ENCODE measurements at places on chromosomes 2 and 18.

- no peak for DNase-seq
Measured at GRCh38 chr2:233643128-233643527, 6.9 kb downstream of the UGT1A10 start.

- DNase-seq, result no peak
Measured at GRCh38 chr18:28372186-28372585, 195.3 kb upstream of the CDH2 start.

- DNase-seq, result no peak
Measured at GRCh38 chr18:1663879-1664705, 759.4 kb downstream of the ADCYAP1 start.

- no peak for DNase-seq
Measured at GRCh38 chr18:78160961-78161656, 818.5 kb upstream of the SALL3 start.

DNA sequence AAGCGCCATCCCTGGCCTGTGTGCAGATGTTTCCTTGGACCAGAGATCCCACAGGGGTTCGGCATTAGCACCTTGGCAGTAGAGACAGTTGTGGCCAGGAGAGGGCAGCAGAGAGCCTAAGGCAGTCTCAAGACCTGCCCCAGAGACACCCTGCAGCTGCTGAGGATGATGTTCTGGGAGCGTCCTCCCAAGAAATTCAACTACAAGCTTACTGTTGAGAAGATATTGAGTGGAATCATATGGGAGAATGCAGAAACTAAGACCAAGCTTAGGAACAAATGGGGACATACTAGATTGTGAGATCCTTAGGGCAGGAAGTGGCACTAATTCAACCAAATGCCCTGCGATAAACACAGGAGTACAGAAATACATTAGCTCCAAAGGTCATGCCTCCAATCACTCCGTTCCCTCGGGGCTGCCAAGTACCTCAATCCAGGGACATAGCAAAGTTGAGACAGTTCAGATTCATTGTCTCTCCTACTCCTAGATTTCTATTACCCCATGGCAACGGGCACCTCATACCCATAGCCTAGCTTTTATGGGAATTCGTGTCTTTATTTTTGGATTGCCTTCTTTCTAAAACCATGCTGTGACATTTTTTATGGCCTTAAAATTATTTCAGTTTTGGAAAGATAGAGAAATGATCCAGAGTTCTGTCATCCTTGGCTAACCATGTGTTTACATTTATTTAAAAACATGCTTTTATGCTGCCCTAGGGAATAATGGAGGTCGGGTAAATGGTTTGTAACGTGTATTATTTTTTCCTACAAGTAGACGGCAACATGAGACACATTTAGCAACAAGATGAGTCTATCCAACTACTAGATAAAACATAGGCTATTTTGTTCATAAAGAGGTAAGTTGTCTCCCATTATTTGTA lies 2.2 kb upstream of the ERMN start:
- peak; percentile 88 for DNase-seq

DNA sequence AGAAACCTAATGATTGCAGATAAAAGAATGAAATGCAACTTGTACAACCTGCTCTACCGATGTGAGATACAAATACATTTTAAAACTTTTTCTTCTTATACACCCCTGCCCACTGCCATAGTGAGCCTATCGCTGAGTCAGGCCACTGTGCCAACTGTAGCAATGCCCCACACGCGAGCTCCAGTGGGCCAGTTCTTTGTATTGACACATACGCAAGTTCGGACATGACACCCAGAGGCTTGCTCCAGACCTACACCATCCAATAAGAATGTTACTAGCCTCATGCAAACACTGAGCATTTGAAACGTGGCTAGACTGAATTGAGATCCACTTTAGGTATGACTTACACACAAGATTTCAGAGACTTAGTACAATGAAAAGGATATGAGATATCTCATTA lies 340.1 kb downstream of the ARHGAP15 start:
- DNase-seq, result no peak

GRCh38 chr2:47222826-47223554 lies 67.9 kb upstream of the STPG4 start:
- DNase-seq, result no peak

- no peak for DNase-seq
Measured at GRCh38 chr2:20468549-20469500, 22.0 kb downstream of the RHOB start.

- DNase-seq, result no peak
Measured at GRCh38 chr2:66186537-66186936, 248.4 kb upstream of the MEIS1 start.

GRCh38 chr2:170147576-170147975 lies 30.4 kb upstream of the MYO3B start:
- DNase-seq, result no peak

DNA sequence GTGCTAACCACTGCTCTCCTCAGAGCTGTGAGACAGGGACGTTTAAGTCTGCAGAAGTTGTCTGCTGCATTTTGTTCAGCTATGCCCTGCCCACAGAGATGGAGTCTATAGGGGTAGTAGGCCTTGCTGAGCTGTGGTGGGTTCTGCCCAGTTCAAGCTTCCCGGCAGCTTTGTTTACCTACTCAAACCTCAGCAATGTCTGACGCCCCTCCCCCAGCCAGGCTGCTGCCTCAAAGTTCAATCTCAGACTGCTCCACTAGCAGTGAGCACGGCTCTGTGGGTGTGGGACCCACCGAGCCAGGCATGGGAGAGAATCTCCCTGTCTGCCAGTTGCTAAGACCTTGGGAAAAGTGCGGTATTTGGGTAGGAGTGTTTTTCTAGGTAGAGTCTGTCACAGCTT lies 387.8 kb upstream of the SLC39A10 start:
- DNase-seq, result no peak

GRCh38 chr2:124289615-124290014 lies 264.5 kb downstream of the CNTNAP5 start:
- no peak for DNase-seq

GRCh38 chr18:44786688-44787087 lies 106.0 kb downstream of the SETBP1 start:
- peak; percentile 2 for DNase-seq

- no peak for DNase-seq
Measured at GRCh38 chr2:160014227-160014626, 48.2 kb downstream of the PLA2R1 start.

- no peak for DNase-seq
Measured at GRCh38 chr2:172751564-172751963, 15.9 kb downstream of the RAPGEF4 start.

- no peak for DNase-seq
Measured at GRCh38 chr2:219508971-219509779, 5.1 kb upstream of the ASIC4 start.

DNA sequence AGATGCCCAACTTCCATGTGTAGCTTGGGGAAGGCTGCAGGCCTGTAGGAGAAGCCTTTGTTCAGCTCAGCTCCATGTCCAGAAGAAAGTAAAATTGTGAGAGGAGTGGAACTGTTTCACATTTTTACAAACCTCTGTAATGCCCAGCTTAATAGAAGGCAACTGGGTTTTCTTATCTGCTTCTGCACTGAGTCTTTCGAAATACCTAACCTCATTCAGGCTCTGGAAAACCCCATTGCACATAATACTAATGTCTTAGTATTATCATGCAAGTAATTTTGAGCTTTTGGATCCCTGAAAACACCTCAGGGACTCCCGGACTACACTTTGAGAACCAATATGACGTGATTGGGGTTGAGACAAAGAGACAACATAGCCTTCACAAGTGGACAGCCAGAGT lies 5.8 kb downstream of the SMIM21 start:
- DNase-seq, result no peak

GRCh38 chr2:142031656-142032055 lies 99.2 kb downstream of the LRP1B start:
- no peak for DNase-seq

DNA sequence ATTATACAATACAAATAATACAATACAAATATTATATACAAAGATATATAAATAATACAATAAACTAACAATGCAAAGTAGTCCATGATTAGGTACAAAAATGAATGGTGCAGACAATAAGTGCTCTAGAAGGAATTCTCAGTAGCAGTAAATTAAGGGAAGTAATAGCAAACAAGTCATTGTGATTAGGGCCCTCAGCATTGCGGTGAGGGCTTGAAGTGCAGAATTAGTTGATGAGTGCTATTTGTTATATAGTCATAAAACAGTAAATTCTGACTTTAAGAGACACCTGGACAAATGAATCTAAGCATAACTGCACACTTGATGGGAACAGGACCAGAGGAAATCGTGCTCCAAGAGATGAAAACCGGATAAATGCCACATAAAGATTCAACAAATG lies 74.9 kb downstream of the ANKRD44 start:
- DNase-seq, result no peak

DNA sequence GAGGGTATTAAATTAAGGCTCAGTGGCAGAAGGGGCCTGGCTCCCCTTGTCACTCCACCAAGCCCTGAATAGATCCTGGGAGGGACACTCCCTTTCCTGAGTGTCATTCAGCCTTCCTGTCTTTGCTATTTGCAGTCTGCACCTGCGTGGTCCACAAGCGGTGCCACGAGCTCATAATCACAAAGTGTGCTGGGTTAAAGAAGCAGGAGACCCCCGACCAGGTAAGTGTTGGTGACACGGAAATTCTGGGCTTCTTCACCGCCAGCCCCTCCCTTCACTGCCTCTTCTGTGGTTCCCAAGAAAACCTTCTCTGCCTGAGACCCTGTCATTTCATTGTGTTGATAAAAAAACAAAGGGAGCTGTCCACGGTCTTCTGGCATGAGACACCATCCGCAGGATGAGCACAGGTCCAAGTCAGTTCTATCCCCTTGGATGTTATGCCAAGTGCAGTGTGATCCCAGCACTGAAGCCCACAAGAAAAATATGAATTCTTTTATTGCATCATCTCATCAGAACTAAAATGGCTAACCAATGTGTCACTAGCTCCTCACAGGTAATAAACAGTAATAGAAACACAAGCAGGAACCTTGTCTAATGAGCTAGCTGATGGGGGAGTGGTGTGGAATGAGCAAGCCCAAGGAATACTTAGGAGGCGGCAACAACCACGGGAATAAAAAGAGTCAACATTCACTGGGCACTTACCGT lies 316.9 kb upstream of the EPAS1 start:
- no peak for DNase-seq

DNA sequence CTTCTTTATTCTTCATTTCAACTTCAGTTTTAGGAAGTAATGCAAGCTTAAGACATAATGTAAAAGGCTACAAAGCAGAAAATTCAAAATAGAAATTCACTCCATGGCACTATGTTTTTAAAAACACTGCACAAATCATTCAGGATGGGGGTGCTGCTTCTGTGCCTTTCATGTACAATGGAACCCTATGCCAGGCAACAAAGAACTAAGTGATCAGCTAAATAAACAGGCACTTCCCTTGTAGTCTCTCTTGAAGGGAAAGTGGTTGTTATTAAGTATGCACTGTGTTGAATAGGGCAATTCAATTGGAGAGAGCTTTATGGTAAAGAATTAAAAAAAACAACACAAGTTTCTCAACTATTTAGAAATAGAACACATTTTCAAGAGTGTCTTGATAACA lies 10.9 kb upstream of the ERBB4 start:
- DNase-seq, result no peak

DNA sequence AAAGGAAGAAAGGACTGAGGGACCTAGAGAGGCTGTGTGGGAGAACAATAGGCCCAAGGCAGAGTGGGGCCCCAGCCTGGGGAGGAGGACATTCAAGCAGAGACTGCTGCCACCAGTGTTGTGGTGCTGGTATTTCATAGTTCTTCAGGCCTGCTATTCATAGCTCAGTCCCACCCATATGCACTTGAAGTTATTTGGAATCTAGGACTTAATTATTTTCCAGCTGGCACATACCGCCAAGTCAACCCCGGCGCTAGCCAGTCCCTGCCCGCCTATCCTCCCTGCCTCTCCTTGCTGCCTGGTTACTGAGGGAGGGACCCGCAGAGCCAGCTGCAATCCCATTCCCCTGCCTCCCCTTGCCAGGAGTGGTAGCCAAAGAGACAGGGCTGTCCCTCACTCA lies 141.2 kb downstream of the CABLES1 start:
- DNase-seq, result no peak

DNA sequence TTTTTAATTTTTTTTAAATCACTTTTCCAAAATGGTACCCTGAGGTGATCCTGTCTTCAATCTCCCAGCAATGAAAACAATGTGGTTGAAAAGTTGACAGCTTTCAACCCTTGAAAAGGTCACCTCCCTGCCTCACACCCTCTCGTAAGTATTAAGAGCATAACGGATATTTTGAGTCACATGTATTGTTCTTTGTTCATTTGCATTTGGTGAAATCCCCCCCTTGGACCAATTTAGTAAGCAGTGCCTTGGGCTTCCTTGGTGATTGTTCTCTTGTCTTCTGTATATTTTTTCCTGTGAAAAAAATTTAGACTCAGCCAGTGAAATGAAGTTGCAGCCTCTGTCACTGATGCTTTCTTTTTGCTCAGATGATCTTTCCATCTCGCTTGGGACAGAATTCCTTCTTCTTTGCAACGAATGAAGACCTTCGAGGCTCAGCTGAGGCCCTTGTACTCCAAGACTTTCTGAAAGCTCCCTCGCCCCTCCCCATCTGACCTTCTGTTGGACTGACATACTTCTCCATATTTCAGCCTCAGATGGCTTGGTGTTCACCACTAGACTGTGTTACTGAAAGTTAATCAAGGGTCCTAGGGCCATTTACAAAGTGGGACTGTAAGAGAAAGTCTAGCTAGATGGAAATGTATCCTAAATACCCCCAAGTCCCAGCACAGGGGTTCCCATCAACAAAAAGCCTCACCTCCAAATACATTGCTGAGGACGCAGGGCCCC lies 158.4 kb downstream of the BCL2 start:
- DNase-seq, result peak; percentile 84

DNA sequence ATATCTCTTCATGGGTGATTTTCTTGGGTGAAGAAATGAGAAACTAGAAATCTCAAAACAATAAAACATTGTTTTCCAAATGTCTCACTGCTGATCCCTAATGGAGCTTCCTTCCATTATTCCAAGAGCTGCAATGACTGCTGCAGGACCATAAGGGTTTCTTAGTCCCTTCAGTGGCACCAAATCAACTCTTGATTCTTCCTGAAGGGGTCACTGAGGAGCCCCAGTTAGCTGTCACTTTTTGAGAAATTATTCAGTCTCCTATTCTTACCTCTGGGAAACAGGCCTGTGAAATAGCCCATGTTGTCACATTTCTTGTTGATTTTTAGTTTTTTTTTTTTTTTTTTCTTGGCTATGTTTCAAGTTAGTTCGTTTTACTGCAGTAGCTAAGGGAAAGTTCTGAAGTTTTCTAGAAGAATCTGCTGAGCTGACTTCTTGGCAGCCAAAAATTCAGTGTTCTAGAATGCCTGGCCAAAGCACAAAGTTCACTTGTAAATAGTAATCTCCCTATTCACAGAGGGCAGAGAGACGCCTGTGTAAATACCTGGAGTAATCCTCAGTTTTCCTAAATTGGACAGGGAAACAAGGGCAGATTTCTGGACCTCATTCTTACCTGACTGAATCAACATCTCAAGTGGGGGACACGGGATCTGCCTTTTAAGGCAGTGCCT lies 480.0 kb downstream of the RIT2 start:
- no peak for DNase-seq

GRCh38 chr2:38194751-38195150 lies 118.8 kb upstream of the CYP1B1 start:
- DNase-seq, result no peak

Data from CD4-positive, alpha-beta T cell treated with Interleukin-17A for 1 hour (primary cell).